ENCODE measurements at places on chromosomes 12 and 14.
A peak's percentile ranks its signal among the peaks of the same experiment; 100 is the strongest.

- DNase-seq: peak; percentile 85
Measured at GRCh38 chr12:109777544-109777943, 55.7 kb downstream of the TRPV4 start.

- DNase-seq: no peak
Measured at GRCh38 chr12:68614105-68614679, 3.5 kb downstream of the RAP1B start.

DNA sequence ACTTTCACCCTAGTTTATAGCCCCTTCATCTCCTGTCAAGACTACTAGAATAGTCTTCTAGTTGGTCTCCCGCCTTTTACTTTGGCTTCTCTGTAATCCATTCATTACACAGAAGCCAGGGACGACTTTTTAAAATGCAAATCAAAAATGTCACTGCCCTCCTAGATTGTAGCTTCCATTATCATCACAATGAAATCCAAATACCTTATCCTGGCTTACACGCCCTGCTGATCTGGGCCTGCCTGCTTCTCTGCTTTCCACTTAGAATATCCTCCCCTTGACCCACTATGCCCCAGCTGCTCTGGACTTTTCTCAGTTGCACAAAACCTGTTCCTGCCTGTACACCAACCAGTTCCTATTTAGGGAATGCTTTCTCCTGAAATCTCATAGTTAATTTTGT, 4.5 kb upstream of the EEA1 start:
- DNase-seq: no peak

- DNase-seq: no peak
Measured at GRCh38 chr12:39294715-39295114, 148.2 kb downstream of the KIF21A start.

DNA sequence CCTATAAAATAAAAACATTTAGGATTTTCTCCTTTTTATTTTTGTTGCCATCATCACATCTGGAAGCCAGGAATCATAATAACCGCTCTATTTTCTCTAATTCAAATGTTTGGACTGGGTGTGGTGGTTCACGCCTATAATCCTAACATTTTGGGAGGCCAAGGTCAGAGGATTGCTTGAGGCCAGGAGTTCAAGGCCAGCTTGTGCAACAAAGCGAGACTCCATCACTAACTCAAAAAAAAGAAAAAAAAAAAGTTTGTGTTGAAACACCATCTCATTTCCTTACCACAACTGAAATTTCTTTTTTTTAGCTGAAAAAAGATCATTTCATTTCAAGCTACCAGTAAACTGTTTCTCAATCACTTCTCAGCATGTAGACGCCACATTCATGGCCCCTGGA, 8.8 kb upstream of the BAZ1A start:
- DNase-seq: no peak

DNA sequence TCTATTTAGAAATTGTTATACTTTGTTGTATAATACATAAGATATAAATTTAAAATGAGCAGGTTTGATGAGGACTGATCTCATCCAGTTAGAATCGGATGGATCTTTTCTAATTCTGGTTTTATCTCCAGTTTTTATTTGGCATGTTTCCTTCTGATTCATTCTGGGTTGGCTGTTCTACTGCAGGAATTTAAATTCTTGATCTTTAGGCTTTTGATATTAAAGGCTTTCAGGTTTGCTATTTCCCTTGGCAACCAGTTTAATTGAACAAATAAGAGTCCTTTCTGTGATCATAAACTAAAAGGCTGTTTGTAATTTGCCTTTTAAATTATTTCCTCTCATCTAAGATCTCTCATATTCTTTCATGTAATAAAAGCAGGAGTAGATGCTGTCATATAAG, 83.4 kb downstream of the PDE6H start:
- no peak for DNase-seq

GRCh38 chr12:121511916-121512315, 68.9 kb downstream of the KDM2B start:
- DNase-seq: no peak

DNA sequence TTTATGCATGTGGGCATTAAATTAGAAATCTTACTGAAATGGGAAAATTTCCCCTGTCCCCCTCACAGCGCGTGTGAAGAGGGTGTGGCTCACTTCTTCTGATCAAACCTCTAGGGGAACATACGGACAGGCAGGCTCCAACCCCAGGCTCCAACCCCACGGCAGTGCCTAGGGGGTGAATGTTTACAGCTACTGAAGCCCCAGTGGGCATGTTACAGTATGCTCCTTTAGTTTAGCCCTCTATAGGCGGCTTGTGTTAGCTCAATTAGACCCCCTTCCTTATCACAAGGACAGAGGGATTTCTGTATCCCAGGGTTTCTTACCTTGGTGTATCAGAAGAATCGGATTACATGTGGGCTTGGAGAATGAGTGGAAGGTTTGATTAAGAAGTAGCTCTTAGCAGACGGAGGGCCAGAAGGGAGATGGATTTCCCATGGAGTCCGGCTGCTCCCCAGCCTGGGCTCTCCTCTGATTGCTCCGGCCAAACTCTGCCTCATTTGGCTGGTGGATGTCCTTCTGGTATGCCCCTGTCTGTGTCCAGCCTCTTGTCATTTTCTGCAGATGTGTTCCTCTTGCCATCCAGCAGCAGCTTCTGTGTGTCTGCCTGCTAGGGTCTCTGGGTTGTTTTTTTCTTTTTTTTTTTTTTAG, 223.7 kb downstream of the TMTC2 start:
- no peak for DNase-seq

- peak; percentile 40 for DNase-seq
Measured at GRCh38 chr14:67517083-67517482, 16.0 kb upstream of the PLEKHH1 start.

GRCh38 chr14:46248001-46248630, 403.5 kb downstream of the RPL10L start:
- no peak for DNase-seq

GRCh38 chr12:48336061-48336460, 14.7 kb downstream of the ZNF641 start:
- DNase-seq: no peak

GRCh38 chr14:103517174-103517566, 5.5 kb downstream of the CKB start:
- no peak for DNase-seq

DNA sequence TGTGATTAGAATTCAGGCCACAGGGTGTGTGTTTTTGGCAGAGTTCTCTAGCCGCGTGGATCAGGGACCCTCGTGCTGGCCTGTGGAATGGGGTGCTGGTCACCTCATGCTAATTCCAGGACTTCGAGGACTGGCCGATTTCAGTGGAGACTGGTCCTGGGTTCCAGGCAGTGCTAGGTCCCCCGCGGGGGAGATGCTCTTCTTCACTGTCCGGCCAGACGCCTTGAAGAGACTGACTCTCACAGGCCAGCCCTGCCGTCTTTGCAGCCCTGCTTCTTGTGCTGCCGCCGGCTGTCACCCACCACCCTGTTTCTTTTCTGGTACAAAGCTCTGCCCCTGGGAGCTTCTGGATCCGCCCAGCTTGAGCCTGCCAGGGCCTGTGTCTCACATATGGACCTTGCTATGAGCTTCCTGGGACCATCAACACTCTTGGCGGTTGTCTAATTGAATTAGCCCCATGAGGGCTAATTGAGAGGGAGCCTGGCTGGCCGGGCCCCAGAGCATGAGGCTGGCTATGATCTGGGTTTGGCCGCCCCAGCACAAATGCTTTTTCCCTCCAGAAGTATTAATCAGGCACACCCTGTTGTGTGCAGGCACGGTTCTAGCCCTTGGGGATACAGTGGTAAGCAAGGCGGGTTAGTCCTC, 8.2 kb downstream of the MLXIP start:
- DNase-seq: no peak

GRCh38 chr14:87847216-87847755, 145.7 kb downstream of the GALC start:
- no peak for DNase-seq

GRCh38 chr14:64968167-64968566, 4.0 kb downstream of the RAB15 start:
- no peak for DNase-seq

GRCh38 chr12:97162173-97162572, 255.1 kb downstream of the NEDD1 start:
- DNase-seq: no peak

GRCh38 chr12:53941750-53942149, 3.1 kb downstream of the HOXC13 start:
- DNase-seq: no peak

DNA sequence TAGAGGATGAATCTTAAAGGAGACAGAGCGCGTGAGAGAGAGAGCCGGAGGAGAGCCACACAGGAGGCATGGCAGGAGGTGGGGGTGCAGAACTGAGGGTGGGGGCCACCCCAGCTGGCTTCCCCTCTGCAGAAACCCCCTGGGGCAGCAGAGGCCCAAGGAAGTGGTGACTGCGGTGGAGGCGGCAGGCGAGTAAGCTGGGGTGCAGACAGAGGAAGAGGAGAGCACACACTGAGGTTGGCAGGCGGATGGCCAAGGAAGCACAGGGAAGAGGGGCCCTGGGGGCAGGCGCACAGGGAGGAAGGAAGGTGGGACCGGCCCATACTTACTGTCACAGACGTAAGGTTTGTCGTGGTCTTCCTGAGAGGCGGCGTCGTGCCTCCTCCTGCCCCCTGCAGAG, 179.8 kb downstream of the DPF3 start:
- no peak for DNase-seq

DNA sequence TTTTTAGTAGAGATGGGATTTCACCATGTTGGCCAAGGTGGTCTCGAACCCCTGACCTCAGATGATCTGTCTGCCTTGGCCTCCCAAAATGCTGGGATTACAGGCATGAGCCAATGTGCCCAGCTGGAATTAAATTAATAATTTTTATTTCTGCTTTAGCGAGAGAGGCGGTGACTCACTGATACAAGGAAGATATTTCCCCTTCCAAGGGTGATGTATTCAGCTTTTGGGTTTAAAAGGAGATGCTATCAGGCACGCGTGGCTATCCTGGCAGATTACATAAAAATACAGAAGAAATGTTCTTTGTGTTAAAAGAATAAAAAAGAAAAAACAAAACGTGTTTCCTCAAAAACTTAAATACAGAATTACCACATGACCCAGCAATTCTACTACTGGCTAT, 12.4 kb upstream of the P2RX7 start:
- DNase-seq: no peak

DNA sequence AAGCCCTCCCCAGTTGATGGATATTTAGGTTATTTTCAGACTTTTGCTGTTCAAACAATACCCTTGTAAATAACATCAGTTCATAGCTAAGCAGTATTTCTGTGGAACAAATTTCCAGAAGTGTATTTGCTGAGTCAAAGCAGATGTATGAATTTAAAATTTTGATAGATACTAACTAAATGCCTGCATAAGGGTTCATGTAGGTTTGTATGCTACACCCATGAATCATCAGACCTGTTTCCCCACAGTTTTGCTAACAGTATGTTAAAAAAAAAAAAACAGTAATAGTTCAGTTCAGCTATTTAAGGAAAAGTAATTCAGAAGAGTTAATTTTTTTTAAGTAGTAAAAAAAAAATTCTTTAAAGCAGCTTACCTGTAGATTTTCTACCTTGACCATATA, 236.1 kb upstream of the DIO2 start:
- no peak for DNase-seq

- DNase-seq: no peak
Measured at GRCh38 chr12:22610131-22610530, 14.8 kb upstream of the ETNK1 start.

GRCh38 chr12:9864913-9865675, 4.1 kb downstream of the CLEC2B start:
- no peak for DNase-seq

GRCh38 chr14:43161477-43161876, 1345.6 kb downstream of the FSCB start:
- DNase-seq: no peak

DNA sequence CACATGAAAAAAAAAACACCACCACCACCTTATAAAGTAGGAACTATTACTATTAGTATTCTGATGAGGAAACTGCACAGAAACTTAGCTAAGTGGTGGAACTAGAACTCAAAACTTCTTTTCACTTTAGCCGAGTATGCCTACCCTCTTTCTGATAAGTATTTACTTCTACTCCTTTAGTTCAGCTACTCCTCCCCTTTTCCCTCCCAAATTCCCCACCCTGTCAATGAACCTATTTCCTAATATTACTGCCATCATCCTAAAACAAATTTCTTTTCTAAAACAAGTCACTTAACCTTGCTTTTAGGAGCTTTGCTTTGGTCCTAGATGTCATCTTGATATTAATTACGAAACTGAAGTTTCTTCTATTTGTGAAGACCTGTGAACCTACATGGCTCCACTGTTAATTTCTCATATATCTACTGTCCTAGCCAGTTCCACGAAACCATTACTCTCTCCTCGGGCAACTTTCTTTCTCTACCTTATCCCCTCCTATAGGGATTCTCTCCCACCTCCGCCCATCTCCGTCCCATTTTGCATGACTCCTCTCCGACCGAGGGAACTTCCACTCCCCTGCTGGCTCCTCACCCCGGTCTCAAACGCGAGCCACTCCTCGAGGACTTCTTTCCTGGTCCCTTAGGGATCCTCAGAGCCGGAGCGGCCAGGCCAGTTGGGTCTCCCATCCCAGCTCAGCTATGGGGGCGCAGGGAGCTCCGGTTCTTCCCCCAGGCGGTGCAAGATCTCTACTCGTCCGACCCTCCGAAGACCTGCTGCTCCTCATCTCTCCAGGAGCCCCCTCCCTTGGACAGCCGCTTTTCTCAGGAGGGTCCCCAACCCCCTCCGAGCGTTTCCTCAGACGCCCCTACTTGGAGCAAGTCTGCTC, 1.1 kb downstream of the NUMB start:
- DNase-seq: no peak

DNA sequence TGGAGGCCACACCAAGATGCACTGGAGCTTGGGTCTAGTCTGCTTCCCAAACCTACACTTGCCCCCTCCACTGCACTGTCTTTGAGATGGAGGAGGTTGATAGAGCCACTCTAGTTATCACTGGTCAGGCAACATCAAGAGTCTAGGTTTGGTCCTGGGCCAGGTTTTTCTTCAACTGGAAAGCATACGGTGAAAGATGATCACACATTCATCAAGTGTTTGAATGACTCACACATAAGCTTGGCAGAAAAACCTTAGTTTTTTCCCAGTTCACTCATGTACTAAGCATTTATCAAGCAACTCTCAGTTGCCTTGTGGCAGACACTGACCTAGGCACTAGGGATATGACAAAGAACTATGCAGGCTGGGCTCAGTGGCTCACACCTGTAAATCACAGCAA, 84.5 kb downstream of the PLEKHG3 start:
- DNase-seq: no peak

- peak; percentile 32 for DNase-seq
Measured at GRCh38 chr12:66813137-66813892, 134.4 kb upstream of the GRIP1 start.

DNA sequence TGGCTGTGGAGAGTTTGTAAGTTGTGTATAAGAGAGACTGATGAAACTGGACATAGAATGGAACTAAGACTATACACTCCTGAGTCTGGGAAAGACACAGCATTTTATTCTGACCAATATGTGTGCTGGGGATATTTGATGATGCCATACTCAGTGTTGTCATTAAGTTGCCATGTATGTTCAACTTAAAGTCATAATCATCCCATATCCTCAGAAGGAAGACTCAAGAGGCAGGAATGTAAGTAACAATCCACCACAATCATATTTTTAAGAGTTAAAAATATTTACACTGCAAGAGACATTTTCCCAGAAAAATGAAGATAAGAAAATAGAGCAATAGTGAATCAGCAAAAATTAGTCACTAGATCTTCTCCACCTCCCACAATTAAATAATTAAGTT, 120.1 kb downstream of the MDGA2 start:
- no peak for DNase-seq

All from SHP77 (cell line).